ENCODE measurements at places on chromosomes 4 and X.

- no peak for DNase-seq
Observed at GRCh38 chr4:77505275-77505957, 100.2 kb upstream of the CXCL13 start.

DNA sequence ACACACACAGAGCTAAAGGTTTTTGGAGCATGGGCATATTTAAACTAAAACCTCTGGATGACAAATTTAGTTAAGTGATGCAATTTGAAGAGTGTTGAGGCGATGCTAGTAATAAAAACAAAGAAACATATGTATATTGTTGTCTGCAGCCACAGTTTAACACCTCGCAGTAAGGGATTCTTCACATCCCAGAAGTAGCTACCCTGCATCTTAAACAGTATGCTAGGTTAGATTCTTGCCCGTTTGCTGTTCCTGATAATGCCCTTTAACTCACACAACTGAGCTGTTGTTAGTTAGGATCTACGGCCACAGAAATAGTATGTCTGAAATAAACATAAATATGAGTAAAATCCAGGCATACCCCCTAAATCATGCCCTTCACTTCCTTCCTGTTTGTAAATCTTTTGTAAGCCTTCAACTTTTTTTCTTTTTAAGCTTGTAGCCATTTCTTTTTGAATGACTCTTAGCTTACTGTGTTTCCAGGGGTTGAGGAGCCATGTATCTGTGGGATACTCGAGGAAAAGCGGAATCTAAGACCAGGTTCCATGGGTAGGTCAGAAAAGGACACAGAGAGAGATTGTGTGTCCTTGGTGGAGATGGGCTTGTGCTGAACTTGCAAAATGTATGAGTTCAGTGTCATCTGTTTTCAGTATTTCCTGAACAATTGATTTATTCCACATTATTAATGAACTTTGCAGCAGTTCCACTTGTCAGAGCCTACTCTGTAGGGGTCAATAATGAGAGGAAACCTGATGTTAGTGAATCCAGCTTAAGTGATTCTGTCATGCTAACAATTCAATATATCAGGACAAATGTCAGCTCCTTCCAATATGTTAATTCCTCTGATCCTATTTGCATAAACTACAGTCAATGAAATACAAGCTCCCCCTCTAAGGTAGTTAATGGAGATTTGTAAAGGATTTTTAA lies 349.6 kb downstream of the GPAT3 start:
- no peak for DNase-seq

GRCh38 chr4:9979101-9979701 lies 42.1 kb downstream of the SLC2A9 start:
- no peak for DNase-seq

GRCh38 chr4:4733663-4734062 lies 125.8 kb upstream of the MSX1 start:
- DNase-seq, result no peak

- DNase-seq, result no peak
Observed at GRCh38 chr4:95249426-95250021, 299.2 kb downstream of the UNC5C start.

- no peak for DNase-seq
Observed at GRCh38 chr4:2049381-2049780, 9.7 kb upstream of the NAT8L start.

GRCh38 chr4:102022343-102022742 lies 231.8 kb downstream of the BANK1 start:
- DNase-seq, result no peak

DNA sequence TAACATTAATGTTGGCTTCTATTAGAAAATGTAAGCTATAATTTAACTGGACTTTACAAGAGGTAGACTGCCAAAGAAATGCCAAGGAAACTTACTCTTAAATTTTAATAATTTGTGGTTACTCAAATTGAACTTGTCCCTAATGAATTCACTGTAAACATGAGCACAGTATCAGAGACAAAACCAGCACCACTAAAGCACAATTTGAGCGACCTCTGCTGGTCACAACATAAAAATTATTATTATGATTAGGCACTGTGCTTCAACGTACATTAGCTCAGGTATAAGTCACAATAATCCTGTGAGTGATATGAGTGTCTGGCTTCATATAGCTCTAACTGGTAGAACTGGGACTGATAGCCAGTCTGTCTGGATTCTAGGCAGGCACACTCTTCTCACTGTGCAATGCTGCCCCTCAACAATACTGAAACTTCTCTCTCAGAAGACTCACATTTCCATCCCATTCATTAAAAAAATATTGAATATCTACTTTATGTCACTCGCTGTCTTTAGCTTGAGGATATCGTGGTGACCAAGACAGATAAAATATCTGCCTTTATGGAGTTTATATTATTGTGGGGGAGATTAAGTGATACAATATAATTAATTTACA lies 8.0 kb downstream of the NUDT6 start:
- no peak for DNase-seq

GRCh38 chr4:90226734-90227133 lies 99.5 kb downstream of the CCSER1 start:
- DNase-seq, result no peak

- no peak for DNase-seq
Observed at GRCh38 chrX:6382284-6382683, 152.6 kb downstream of the VCX3A start.

DNA sequence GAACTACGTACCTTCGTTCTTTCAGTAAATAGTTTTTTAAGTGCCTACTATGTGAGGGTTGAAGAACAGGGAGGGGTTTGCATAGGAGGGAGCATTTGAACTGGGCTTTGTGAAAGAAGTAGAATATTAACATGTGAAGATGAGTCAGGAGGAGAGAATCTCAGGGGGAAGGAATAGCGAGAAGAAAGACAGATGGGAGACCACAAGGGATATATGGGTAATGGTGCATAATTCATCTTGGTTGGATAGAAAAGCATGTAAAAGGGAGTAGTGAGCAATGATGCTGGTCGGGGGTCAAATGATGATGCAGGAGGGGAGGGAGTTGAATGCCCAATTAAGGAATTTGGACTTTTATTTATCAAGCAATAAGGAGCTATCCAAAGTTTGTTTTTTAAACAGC lies 52.7 kb downstream of the TMEM164 start:
- DNase-seq, result no peak

Measured in tibial artery (tissue), 4 donors.